PC-3 (cell line): ENCODE measurements at places on chromosomes 1 and 21. TPM values are rescaled to one million over a fixed set of nuclear protein-coding genes. Genes with fewer than 3 reads are reported as not detected.

DNA sequence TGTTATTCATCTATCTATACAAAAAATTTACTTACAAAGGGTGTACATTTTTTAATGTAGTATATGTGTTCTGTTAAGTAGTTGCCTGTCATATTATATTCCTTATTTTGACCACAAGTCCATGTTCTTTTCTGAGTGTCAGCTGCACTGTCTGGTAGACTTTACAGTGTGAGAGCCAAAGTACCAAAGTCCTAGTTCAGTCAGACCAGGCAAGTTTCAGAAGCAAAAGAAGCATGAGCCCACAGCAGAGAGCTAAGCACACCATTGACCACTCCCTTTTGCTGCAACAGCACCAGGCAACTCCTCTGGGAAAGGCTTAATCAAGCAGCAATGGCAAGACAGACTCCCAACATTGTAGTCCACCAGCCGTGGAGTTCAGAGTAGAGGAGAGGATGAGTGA is 631.9 kb upstream of the PKN2 start:
- DNase-seq: no peak

DNA sequence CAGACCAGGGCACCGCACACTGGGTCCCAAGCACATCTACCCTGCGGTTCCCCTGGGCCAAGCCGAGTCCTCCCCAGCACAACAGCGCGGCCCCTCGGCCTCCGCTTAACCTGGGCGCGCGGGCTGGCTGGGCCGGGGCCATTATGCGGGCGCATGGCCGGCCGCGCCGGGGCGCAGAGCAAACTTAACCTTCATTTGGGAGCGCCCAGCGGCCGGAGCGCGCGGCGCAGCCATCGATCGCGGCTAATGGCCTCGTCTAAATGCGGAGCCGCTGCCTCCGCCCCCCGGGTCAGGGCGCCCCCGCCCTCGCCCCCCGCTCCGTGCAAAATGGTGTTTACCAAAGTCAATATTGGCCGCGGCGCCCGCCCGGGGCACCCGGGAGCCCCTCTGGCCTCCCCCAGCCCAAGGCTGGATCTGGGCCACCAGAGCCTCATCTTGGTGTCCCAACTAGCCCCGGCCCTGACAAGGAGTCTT is 272.1 kb downstream of the TRABD2B start:
- DNase-seq: peak; percentile 14

GRCh38 chr21:34967509-34968289 is 81.4 kb downstream of the RUNX1 start:
- peak; percentile 88 for DNase-seq

DNA sequence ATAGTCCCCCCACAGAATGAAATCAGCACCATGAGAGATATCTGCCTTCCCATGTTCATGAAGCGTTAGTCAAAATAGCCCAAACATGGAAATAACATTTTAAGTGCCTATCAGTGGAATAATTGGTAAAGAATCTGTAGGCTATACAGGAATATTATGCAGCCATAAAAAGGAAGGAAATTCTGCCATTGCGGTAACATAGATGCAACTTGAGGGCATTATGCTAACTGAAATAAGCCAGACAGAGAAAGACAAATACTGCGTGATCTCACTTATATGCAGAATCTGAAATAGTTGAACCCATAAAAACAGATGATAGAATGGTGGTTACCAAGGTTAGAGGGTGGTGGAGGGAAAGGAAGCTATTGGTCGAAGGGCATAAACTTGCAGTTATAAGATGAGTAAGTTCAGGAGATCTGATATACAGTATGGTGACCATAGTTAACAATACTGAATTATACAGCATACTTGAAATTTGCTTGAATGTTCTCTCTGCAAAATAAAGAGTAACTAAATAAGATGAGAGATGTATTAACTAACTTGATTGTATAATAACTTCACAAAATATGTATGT is 699 bp upstream of the IL23R start:
- no peak for DNase-seq

- peak; percentile 41 for DNase-seq
Measured at GRCh38 chr1:109112056-109112651, 1.8 kb upstream of the ELAPOR1 start.

DNA sequence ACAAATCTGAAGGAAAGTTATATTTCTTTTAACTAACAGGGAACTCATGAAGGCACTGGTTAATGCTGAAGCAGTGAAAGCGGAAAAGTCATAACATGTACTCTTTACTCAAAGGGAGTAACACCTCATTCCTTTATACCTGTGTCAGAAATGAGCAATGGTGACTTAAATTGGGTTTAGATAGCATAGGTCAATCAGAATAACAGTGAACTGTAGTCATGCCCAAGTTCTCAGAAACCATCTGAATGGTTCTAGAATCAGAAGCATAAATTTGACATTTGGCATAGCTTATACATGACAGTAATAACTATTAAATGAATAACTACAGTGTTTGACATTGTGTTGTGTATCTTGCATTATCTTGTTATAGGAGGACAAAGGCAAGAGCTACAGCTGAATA is 382.0 kb downstream of the NUF2 start:
- peak; percentile 69 for DNase-seq

GRCh38 chr1:22626237-22627157 is 9.9 kb upstream of the C1QA start:
- no peak for DNase-seq

GRCh38 chr21:31803039-31804007 is 69.5 kb upstream of the HUNK start:
- no peak for DNase-seq

- no peak for DNase-seq
Measured at GRCh38 chr1:195951313-195951712, 656.9 kb downstream of the KCNT2 start.

DIO1 gene
- total RNA-seq: not detected in 2 replicates

GRCh38 chr1:192603218-192603787 is 27.7 kb downstream of the RGS1 start:
- no peak for DNase-seq

DNA sequence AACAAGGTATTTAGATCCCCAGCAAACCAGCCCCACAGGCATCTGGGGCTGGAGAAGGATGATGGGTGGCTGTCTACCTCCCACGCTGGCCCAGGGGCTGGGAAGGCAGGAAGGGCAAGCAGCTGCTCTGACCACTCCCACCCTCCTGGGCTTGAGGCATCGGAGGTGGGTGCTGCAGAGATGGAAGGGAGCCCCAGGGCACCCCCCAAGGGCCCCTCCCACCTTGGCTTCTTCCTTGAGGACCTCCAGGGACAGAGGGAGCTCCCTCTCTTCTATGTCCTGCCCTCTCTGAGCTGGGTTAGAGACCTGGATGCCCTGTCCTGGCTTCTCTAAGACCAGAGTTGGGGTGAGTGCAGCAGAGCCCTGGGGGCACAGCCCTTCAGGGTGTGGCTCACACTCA is 3.1 kb downstream of the CD52 start:
- no peak for DNase-seq

BCL2L15 gene
- 0.29 TPM in 1 of 2 replicates, not detected in the other for total RNA-seq

GRCh38 chr1:168097921-168098528 is 38.7 kb downstream of the GPR161 start:
- no peak for DNase-seq

DNA sequence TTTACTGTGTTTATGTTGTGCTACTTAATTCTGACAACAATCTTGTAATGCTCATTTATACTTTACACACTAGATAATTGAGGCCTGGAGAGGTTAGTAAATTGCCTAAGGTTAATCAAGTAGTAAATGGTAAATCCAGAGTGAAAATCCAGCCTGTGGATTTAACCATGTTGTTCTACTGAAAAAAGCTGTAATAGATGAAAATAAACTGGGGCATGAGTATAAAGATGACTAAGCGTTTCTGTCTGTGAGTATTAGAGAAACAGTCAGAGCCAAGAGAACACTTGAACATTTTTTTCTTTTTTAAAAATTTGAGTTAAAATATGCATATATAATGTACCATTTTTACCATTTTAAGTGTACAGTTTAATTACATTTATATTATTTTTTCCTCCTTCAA is 47.9 kb upstream of the LEPR start:
- DNase-seq: peak; percentile 13

DNA sequence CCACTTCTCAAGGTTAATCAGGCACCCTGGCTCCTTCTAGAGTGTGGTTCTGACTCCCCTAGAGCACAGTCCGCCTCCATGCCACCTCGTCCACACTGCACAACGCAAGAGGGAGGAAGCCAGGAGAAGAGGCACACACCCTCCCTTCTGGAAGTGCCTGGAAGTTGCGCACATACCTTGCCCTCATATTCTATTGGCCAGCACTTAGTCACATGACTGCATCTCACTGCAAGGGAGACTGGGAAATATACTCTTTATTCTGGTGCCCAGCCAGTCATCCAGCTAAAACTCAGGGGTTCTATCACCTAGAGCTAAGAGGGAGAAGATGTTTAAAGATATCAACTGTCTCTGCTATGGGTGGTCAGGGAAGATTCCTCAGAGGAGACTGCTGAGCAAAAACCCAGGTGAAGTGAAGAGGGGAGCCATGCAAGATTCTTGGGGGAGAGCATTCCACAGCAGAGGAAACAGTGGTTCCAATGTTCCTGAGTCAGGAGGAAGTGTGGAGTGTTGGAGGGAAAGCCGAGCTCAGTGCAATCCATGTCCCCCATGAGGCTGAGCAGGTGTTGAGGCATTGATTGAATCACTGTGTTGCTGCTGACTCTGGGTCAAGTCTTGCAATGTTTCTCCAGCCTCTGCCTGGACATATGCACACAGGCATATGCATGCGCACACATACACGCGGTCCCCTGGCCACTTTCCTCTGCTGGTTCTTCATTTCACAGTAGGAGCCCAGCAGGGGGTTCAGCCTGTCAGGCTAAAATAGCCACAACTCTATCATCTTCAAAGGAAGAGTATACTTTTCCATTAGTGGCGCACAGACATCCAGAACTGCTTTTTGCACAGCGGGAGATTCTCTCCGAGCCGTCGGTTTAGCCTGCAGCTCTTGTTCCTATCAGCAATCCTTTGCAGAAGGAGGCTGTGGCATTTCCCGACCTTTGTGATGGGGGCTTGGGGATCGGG is 22.3 kb upstream of the KLHDC7A start:
- DNase-seq: no peak
